ENCODE measurements at places on chromosomes 7 and 10.

- no peak for DNase-seq
Observed at GRCh38 chr7:50292763-50293162, 11.8 kb upstream of the IKZF1 start.

- peak; percentile 79 for DNase-seq
Observed at GRCh38 chr10:72297805-72298591, 24.3 kb downstream of the DDIT4 start.

GRCh38 chr7:28005847-28006231 is 174.8 kb downstream of the JAZF1 start:
- no peak for DNase-seq

GRCh38 chr10:91796331-91797047 is 1.7 kb upstream of the TNKS2 start:
- DNase-seq = peak; percentile 35

- no peak for DNase-seq
Observed at GRCh38 chr10:63720676-63721075, 199.5 kb downstream of the REEP3 start.

DNA sequence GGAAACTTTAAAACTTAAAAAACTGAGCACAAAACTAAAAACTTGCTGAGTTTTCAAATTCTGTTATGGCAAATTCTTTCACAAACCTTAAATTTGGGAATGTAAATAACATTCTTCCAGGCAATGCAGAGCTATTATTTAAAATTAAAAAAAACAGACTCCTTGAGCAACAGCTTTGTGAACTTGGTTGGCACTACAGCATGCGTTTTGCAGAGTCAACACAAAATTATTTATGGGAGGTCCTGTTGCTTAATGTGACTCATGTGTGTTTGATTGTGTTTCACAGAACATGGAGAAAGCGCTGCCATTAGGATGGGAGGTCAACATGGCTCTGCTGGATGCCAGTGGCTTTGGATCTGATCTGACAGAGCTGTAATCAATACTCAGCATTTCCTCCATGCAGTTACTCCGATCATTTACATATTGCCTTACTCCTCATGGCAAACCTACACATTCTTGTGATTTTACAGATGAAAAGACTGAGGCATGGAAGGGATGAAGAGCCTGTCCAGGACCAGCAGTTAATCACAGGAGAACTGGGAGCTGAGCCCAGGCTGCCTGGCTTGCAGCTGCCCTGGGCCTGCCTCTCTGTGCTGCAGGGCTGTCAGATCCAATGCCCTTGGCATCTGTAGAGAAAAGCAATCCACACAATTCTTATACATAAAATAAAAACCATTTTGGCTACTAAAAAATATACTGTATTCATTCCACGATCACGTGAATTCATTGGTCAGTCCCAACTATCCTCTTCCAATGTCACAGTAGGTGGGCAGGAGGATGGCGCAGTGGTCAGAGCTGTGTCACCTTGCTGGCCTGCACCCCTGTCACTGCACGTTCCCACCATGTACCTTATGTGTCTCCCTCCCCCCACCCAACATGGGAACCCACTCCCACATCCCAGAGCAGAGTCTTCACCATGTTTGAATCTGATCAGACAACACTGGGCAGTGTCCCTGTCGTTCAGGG is 200.9 kb downstream of the CXCL12 start:
- no peak for DNase-seq

DNA sequence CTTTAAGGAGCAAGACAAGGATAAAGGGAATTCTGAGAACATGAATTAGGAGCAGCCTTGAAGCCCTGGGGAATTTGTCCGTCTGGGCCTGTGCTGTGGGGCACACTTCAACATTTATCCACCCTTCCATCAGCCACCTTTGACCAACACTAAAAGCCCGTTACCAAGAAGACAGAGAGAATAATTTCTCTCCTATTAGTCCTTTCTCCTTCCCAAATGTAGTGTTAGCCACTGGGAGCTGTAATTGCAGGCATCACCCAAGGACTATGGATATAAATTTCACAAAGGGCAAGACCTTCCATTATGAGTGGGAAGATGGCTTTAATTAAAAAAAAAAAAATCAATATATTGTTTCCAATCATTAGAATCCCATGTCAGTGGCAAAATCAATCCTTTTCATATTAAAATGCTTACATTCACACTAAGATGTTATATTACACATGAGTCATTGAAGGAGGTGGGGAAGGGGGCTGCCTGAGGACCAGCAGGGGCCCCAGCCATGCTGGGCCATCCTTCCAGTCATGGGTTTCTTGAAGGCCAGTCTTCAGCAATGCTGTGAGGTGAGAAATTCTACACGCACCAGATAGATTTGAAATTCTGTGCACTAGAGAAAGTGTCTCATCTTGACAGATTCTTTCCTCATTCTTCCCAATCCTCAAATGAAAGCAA is 292.5 kb upstream of the NRP1 start:
- no peak for DNase-seq

GRCh38 chr7:151851145-151851751 is 25.7 kb downstream of the PRKAG2 start:
- DNase-seq = no peak

GRCh38 chr10:119466076-119466475 is 76.4 kb downstream of the RGS10 start:
- DNase-seq = no peak

- DNase-seq = no peak
Observed at GRCh38 chr7:98702021-98702420, 84.9 kb downstream of the NPTX2 start.

- no peak for DNase-seq
Observed at GRCh38 chr7:112084520-112084971, 121.7 kb downstream of the DOCK4 start.

DNA sequence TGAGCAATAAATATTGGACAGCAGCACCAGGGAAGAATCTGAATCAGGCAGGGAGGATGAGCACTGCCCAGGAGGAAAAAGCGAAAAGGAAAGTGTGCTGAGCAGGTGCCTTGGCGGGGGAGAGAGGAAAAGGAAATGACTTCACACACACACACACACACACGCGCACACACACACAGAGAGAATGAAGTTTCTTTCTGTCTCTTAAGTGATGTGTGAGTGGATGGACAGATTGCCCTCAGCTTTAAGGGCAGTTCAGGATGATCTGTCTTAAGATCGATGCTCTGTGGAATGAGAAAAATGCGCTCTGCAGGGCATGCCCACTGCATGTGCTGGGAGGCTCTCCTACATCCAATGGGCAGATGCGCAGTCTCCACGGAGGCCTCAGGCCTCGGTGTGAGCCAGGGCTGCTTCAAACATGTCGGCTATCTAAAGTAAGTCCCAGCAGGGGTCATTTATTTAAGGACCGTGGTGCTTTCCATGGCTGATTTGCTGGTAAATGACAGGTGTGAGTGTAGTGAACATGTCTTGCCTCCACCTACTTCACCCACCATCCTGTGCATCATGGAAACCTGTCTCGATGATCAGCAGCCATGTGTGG is 2.5 kb upstream of the ACBD5 start:
- DNase-seq = peak; percentile 55

GRCh38 chr10:99433378-99434020 is 3.1 kb upstream of the GOT1 start:
- no peak for DNase-seq

- no peak for DNase-seq
Observed at GRCh38 chr7:152615031-152615741, 60.8 kb downstream of the XRCC2 start.

- DNase-seq = no peak
Observed at GRCh38 chr10:13987446-13987845, 343.3 kb downstream of the FRMD4A start.

GRCh38 chr7:25520017-25520416 is 291.7 kb upstream of the NPVF start:
- no peak for DNase-seq

DNA sequence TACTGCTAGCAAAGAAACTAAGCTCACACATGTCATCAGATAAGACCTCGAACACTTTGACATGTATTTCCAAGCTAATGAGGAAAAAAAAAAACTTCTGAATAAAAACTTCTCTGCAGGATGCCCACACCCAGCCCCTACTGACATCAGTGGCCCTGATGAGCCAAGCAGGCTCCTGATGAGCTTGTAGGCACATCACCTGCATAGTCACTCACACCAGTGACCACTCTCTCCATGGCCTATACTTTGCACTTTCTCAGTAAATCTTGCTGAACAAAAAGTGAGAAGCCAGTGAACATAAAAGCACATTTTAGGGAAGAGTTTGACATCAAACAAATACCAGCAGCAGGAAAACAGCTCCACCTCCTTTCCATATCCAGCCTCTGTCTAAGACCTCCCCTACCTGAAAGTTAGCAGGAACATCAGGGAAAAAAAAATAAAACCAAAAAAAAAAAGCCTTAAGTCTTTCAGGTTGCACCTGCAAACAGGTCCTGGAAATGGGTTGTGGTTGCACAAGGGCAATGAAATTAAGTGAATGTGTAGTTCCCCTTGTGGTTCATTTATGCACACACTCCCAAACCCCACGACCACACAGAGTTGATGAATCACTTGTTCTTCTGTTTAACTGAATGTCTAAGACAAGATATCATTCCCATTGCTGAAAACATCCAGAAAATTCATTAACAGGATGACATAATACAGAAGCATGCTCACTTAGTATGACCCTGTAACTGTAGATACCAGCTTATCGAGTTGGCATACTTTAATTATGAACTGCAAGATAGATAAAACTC is 205.2 kb upstream of the PDE1C start:
- DNase-seq = no peak

DNA sequence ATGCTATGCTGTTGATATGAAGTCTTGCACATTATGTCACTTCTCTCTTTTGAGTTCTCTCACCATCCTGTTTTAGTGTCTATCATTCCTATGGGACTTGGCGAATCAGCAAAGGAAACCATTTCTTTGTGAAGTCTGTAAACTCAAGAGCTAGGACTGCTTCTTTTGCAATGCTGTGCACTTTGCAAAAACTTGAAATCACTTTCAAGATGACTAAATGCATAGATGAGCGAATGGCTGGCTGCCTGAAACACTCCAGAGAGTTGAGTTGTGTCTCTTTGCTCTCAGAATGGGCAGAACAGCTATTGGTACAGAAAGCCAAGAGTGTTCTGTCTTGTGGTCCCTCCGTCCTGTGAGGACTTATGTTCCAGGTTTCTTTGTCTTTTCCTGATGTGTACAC is 18.3 kb upstream of the ELMO1 start:
- DNase-seq = no peak

- DNase-seq = peak; percentile 38
Observed at GRCh38 chr7:101173752-101174244, 6.3 kb downstream of the NAT16 start.

DNA sequence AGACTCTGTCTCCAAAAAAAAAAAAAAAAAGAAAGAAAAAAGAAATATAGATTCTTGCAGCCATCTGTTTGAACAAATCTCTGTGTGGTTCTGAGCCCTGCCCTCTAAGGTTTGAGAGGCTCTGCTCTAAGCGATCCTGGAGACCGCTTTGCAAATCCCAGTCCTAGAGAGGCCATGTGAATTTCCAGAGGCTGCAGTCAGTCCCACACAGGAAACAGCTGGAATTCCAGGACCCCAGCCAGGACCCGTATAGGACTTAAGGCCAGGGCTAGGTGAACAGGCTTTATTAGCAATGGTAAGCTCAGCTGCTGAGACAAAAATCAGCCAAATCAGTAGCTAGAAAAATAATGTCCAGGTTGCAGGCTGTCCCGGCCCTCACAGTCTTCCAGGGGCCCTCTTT is 154.8 kb downstream of the RPS24 start:
- no peak for DNase-seq

- no peak for DNase-seq
Observed at GRCh38 chr7:45236666-45237065, 79.1 kb downstream of the RAMP3 start.

DNA sequence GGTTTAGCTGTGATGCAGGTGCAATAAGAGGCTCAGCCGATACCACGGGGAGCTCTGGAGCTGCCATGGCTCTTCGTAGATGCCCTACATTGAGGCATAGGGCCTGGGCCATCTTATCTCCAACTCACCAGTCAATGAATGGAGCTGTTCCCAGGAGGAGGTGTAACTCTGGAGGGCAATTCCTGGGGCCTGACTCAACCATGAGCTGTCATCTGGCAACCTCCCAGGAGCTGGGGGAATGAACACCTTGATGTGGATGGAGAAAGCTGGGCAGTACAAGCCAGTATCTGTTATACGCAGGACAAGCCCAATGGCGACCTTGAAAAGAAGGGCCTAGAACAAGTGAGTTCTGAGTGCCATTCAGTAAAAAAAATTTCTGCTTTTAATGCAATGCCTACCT is 224.0 kb upstream of the PLXDC2 start:
- no peak for DNase-seq

DNA sequence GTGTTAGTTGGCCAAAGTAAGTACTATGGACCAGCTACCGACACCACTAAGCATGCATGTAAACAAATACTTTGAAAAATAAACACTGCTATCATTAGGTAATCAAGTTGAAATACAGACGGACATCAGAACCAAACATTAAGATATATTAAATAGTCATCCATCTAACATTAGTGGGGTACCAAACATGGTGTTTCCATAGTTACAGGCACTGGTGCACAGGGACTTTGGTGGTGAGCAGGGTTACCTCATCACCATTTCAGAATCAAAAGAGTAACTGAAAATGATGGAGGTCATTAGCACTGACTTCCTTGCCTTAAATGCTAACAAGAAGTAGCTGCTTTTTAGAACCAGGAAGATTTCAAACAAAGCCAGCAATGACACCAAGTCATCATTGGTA is 23.9 kb downstream of the EBLN1 start:
- no peak for DNase-seq

- DNase-seq = peak; percentile 18
Observed at GRCh38 chr7:41943094-41943577, 240.2 kb upstream of the INHBA start.

GRCh38 chr10:1122349-1122748 is 66.2 kb downstream of the WDR37 start:
- no peak for DNase-seq

DNA sequence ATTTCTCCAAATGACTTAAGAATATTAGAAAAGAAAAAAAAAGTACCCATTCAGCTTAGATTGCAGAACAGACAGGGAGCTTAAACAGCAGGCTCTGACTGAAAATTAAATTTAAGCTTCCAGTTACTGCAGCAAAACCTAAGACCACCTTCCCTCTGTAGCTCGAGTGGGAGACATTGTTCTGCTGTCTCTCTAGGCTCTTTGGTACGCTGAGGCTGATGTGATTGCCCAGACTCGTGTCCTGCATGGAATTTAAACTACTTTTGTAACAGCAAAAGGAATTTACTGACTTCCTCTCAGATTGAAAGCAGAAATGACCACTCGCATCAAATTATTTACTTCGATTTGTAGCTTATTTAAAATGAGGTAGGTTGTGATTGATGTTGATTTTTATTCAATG is 124.6 kb downstream of the LRRTM3 start:
- DNase-seq = no peak

GRCh38 chr10:66832781-66833422 is 92.9 kb upstream of the LRRTM3 start:
- DNase-seq = no peak

- DNase-seq = no peak
Observed at GRCh38 chr10:85224366-85224940, 896.1 kb downstream of the CCSER2 start.

- no peak for DNase-seq
Observed at GRCh38 chr7:139727151-139727705, 50.6 kb downstream of the HIPK2 start.
